ENCODE measurements at places on chromosomes 4 and X.

DNA sequence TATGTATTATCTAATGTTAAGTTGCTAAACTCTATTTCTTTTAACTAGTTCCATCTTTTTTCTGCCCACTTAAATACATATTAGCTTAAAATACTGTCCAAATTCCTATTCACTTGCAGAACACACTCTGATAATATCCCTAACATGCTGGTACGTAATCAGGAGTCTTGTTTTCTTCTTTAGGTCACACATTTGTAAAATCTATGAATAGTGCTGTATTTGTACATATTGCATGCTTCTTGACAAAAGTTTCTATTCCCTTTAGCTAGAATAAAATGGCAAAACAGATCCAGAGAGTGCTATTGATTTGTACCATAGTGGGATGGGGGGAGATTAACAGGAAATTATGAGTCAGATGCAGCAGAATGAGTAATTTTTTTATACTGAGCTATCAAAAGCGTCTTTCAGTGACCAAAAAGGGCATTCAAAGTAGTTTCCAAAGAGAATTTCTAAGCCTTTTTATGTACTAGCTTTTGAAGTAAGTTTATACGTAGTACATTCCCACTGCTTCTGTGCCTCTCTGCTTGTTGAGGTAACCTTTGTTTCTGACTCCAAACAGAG is 126.5 kb downstream of the PTPN13 start:
- DNase-seq = no peak

GRCh38 chr4:139814323-139815015 is 148.8 kb downstream of the MGST2 start:
- DNase-seq = no peak

- DNase-seq = no peak
Observed at GRCh38 chrX:18575744-18576143, 96.2 kb downstream of the RS1 start.

DNA sequence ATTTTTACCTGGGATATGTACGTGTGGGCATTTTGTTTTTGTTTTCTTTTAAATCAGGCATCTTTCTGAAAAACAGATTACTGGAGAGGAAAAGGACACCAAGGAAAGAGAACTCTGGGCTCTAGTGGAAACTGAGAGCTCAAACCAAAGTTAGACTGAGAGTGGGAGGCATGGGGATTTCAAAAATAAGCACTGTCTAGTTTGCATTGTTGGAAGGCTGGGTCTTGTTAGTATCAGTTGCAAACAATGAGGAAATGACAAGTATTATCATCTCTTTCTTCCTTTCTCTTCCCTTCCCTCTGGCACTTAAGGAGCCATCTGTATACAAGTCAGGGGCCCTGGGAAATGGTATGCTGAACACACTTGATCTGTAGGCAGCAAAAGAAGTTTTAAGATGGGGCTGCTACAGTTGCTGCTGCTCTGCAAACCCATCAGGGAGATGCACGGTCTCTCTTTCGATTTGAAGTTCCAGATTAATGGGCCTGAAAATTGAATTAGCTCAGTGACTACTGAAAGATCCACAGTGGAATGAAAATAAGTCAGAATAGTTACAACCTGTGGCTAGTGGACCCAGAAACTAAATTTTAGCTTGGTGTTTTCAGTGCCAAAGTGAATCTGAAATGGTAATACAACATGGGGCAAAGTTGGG is 48.0 kb upstream of the GRXCR1 start:
- DNase-seq = no peak

DNA sequence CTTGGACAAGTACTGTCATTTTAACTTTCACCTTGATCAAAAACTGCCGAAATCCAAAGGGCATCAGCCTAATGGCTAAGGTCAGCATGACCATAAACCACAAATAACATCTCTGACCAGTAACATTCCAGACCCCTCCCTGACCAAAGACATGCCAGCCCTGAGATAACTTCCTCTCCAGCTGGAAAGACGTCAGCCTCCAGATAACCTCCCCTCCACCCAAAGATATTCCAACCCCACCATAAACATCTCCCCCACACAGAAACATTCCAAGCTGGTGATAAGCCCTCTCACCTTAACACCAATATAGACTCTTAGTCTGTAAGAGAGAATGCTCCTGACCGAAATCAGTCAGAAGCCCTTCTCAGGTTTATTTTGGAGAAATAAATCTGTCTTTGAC is 7.4 kb downstream of the PPP1R2C start:
- DNase-seq = no peak

DNA sequence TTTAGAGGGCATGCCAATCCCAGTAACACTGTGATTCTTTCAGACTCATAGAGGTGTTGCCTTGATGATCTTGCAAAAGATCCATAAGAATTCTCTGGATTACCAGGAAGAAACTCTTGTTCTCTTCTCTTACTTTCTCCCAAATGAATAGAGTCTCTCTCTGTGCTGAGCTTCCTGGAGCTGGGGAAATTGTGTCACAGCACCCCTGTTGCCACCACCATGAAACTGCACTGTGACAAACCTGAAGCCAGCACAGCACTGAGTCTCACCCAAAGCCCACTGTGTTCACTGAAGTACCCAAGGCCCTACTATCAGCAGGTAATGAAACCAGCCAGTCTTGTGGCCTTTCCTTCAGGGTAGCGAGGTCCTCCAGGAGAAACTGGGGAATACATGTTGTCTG is 332.7 kb upstream of the FGF16 start:
- no peak for DNase-seq

DNA sequence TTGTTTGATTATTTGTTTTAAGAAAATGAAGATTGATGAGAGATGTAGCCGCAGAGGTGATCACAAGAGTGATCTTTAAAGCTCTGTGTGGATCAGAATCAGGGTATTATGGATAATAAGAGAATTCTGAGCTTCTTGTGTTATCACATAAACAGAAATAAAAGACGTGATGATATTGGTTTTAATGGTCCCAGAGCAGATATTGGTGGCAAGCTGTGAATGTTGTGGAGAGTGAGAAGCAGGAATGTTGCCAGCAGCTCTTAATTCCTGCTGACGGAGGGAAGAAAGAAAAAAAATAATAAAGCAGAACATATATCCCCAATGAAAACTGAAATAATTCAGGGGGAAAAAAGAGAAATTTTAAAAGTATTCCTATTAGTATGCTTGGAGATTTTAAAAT is 1015.9 kb downstream of the PCDH18 start:
- DNase-seq = no peak

GRCh38 chr4:106601519-106601918 is 232.9 kb upstream of the GIMD1 start:
- no peak for DNase-seq

DNA sequence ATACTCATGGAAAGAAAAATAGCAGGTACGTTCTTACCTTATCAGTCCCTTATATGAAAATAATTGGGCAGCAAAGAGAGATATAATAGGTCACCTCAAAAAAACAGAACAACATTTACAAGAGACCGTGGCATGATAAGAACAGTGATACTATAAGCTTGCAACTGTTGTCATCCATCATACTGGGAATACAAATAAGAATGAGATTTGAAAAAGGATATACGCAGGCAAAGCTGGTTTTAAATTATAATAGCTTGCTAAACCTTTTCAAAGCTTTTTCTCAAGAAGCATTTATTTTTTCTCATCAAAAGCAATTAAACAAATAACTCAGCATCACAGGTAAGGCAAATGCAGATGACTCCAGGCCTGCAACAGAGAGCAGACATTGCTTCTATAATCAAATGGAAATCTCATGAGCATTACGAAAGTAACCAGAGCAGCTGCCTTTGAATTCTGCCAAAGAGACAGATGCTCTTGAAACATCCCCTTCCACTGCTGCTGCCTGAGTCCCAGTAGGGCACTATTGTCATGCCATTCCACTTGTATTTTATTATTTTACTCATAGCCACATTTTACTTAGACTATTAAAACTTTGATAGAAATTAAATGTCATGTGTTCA is 620.6 kb upstream of the GNPDA2 start:
- no peak for DNase-seq

GRCh38 chrX:12872741-12873140 is 5.9 kb downstream of the TLR7 start:
- DNase-seq = no peak

- no peak for DNase-seq
Observed at GRCh38 chrX:95427389-95427788, 1257.3 kb upstream of the DIAPH2 start.

DNA sequence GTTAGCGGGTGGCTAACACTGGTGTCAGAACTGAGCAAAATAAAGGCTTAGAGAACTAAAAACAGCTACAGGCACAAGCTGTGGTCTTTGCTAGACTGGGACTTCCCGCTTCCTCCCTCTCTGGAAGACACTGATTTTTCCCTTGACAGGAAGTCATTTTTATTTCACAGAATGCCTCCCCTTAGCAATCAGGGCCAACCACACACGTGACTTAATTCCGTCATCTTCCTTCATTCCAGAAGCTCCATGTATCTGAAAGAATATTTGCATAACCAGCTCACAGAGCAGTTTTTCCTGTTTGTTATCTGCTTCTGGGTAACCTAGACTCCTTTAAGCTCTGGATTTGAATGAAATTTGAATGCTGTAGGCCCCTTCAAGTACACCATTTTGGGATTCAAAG is 327.5 kb upstream of the FRG1 start:
- DNase-seq = no peak

DNA sequence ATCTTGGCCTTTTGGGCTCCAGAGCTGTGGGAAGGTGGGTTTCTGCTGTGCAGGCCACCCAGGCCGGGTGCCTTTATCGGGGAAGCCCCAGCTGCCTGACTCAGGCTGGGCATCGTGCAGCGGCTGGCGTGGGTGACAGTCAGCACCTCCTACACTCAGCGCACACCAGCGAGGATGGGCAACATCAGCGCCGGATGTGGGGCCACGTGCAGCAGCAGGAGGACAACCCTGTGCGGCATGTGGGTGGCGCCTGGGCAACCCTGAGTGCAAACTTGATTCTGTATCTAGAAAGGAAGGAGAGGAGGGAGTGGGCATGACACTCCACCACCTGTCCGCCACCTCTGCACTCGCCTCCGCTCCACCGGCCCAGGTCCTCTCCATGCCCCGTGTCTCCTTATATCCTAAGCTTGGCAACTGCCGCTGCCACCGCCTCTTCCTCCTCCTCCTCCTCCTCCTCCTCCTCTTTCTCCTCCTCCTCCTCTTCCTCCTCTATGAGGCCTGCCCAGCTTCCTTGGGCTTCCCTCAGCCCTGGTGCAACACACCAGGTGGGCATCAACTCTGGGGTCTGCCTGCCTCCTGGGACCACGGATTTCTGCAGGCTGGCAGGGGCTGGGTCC is 107.4 kb upstream of the AFAP1 start:
- no peak for DNase-seq

DNA sequence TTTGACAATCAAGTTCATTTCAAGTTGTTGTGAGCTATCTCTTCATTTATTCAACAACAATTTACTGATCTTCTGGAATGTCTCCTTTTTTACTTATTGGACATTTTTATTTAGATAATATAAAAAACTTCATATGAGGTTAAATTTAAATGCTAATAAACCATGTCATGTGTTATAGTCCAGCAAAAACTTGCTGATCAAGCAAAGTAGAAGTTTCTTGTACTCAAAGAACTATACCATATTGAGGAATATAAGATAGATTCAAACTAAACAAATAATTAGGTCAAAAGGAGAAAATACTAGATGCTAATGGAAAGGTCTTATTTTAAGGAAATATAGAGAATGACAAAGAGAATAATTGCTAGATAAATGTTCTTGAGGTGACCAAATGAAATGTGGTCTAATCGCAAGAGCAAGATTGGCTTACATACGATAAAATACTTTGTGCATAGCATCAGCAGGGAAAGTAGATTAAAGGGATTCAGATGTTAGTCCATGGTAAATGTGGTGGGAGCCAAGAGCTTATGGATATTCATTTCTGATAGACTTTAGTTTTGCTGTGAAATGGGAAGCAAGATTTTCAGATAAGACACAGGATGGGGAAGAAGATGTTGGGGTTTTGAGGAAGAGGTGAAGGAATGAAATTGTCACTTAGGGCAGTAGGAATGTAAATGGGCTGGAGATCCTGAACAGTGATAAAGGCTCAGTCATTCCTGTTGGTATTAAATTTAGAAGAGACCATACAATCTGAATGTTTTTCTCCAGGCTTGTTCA is 229.5 kb downstream of the MAPK10 start:
- DNase-seq = no peak

DNA sequence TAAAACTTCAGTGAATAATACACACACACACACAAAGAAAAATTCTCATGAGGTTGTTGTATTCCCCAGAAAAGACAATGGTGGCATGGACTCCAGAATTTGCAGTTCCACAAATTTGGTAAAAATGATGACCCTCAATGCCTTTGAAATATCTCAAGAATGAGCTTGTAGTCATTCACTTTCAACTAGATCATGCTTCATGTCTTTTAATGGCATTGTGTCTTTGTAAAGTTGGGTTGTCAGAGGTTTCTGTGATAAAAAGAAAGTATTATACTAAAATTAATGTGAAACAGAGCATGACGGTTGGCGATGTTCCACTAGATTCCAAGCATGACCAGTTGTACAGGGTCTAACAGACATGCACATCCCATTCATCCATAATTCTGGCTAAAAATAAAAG is 685.0 kb upstream of the FRG1 start:
- DNase-seq = no peak

DNA sequence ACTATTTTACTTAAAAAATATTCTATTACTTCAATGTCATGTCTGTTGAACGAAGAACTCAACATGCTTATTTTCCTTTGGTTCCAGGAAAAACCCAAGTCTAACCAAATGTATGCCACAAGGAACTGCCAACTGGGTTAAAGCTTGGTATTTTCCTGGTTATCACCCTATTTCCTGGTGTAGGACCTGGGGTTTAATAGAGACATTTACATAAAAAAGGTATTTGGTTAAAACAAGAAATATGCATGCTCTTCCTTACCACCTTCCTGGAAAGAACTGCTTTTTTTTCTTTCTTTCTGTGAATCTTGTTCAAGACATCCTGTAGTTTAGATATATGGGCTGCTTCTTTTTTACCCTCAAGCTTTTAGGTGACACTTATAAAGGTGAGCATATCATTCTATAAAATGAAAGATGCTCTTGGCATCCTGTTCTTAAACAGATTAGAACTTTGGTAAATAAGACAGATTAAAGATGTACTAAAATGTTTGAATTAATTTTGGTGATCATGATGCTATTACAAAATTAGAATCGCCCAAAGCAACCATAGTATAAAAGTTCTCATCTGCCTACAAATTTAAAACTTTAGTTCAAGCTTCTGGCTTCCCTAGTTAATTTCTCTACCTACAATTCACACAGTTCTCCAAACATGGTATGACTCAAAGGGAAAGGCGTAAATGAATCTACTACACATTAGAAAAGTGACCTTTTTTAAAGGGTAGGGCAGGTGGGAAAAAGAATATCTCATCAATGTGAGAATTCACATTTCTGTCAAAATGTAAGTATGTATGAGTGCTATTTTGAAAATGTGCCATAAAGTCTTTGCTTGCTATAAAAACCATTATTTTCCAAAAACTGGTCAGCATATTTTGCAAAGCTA is 103.5 kb downstream of the CNOT6L start:
- DNase-seq = no peak
